ENCODE measurements at places on chromosomes 4 and X. TPM values are rescaled to one million over a fixed set of nuclear protein-coding genes. Genes with fewer than 3 reads are reported as not detected.

Gene SPIN4
- 10.7 TPM for total RNA-seq

Gene CPE
- not detected for total RNA-seq

Gene CSAG1
- not detected for total RNA-seq

Gene HAUS3
- total RNA-seq: 27.4 TPM

- H3K4me1 ChIP-seq: peaks cover 10% of the 10 kb centered on the region
- H3K27ac ChIP-seq: no peak overlapping the region
- no peak overlapping the region for H3K4me3 ChIP-seq
- H3K36me3 ChIP-seq: no peaks in the 10 kb centered on the region
Measured at GRCh38 chr4:94758700-94759399, 1.1 kb downstream of the BMPR1B start.

DNA sequence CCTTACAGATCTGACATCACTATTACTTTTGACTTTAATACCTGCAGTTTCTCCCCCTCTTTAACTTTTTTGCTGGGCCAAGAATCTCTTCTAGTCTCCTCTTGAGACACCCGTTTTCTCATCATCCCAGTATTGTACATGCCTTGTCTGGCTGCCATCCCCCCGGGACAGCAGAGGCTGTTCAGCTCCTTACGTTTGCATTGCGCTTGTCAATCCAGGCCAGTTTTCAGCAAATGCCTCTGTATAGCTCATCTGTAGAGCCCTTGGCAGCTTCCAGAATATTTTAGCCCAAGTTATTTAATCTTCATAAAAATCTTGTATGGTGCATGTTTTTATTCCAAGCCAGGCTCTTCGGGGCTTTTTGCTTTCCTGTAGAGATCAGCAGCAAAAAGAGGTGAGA, 22.3 kb upstream of the HOPX start:
- H3K27ac ChIP-seq: no peak overlapping the region
- no peaks in the 10 kb centered on the region for H3K36me3 ChIP-seq
- peaks cover 10% of the 10 kb centered on the region for H3K27me3 ChIP-seq
- no peak overlapping the region for H3K4me3 ChIP-seq
- no peaks in the 10 kb centered on the region for H3K4me1 ChIP-seq
- DNase-seq: no peak

DNA sequence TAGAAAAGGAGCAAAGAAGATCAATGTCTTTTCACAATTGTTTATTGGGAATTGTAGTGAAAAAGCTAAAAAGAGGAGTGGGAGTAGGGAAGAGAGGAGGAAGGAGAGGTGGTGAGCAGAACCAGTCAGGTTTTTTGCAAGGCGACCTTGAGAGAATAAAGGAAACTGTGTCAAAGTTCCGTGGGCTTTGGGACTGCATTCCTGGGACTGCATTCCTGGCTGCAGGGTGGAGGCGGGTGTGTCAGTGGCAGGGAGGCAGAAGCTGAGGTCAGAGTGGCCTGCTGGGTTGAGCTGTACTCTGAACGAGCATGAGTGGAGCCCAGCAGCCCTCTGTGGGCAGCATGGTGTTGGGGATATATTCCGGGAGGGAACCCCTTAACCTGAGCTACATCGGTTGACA, 66.8 kb upstream of the UCP1 start:
- peaks cover 14% of the 10 kb centered on the region for H3K27me3 ChIP-seq
- DNase-seq: no peak
- no peak overlapping the region for H3K4me3 ChIP-seq
- H3K27ac ChIP-seq: no peak overlapping the region
- H3K36me3 ChIP-seq: no peaks in the 10 kb centered on the region

DNA sequence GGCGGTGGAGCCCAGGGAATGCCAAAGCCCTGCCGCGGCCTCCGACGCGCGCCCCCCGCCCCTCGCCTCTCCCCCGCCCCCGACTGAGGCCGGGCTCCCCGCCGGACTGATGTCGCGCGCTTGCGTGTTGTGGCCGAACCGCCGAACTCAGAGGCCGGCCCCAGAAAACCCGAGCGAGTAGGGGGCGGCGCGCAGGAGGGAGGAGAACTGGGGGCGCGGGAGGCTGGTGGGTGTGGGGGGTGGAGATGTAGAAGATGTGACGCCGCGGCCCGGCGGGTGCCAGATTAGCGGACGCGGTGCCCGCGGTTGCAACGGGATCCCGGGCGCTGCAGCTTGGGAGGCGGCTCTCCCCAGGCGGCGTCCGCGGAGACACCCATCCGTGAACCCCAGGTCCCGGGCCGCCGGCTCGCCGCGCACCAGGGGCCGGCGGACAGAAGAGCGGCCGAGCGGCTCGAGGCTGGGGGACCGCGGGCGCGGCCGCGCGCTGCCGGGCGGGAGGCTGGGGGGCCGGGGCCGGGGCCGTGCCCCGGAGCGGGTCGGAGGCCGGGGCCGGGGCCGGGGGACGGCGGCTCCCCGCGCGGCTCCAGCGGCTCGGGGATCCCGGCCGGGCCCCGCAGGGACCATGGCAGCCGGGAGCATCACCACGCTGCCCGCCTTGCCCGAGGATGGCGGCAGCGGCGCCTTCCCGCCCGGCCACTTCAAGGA, at the start of gene FGF2:
Gene FGF2 (plus strand): TSS at position 279 of the 705 bp plus-strand sequence. CDS start 344 bp downstream, at position 623.
- peak; percentile 35 for DNase-seq
- peak within 1 kb of the TSS; percentile 69 for H3K4me3 ChIP-seq
- no peak within 1 kb of the TSS for H3K27ac ChIP-seq
- peaks cover 11% of the 10 kb centered on the region for H3K4me1 ChIP-seq

- H3K27ac ChIP-seq: no peak overlapping the region
- no peaks in the 10 kb centered on the region for H3K4me1 ChIP-seq
- DNase-seq: no peak
- no peaks in the 10 kb centered on the region for H3K36me3 ChIP-seq
- H3K4me3 ChIP-seq: no peak overlapping the region
- H3K27me3 ChIP-seq: no peaks in the 10 kb centered on the region
Measured at GRCh38 chr4:156766846-156767245, 204.8 kb downstream of the PDGFC start.

GRCh38 chr4:36237366-36238313, 6.7 kb downstream of the ARAP2 start:
- H3K4me1 ChIP-seq: peaks cover 67% of the 10 kb centered on the region
- no peaks in the 10 kb centered on the region for H3K27me3 ChIP-seq
- peaks cover 86% of the 10 kb centered on the region for H3K36me3 ChIP-seq

DNA sequence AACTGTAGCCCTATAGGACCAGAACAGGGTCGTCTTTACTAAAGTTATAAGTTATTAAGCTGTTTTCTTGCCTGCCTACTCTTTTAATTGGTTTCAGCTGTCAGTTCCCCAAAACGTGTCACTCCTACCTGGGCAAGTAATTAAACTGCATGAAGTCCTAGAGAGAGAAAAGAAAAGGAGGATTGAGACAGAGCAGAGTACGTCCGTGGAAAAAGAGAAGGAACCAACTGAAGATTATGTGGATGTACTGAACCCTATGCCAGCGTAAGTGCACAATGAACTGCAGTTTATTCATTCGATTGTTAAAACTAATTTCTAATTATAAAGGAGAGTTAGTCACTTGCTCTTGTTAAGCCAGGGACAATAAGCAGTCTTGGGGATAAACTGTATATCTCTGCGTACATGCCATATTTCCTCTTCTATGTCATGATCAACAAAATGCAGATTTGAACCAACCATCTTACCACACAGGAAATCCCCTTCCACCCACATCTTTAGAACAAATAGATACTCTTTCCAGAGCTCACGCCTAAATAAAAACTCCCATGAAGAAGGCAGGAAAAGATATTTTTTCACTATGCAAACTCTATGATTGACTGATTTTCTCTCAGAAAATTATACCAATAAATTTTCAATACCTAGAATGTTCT, 22.8 kb downstream of the STAP1 start:
- no peak for DNase-seq
- no peaks in the 10 kb centered on the region for H3K27me3 ChIP-seq
- peaks cover 44% of the 10 kb centered on the region for H3K36me3 ChIP-seq

GRCh38 chr4:78845472-78845871, 69.3 kb downstream of the BMP2K start:
- no peaks in the 10 kb centered on the region for H3K27me3 ChIP-seq
- no peak overlapping the region for H3K27ac ChIP-seq
- H3K36me3 ChIP-seq: peaks cover 3% of the 10 kb centered on the region
- H3K4me3 ChIP-seq: no peak overlapping the region

- no peak overlapping the region for H3K4me3 ChIP-seq
- DNase-seq: no peak
- no peaks in the 10 kb centered on the region for H3K27me3 ChIP-seq
- H3K4me1 ChIP-seq: no peaks in the 10 kb centered on the region
- H3K27ac ChIP-seq: no peak overlapping the region
Measured at GRCh38 chr4:54897590-54897989, 227.8 kb downstream of the KDR start.

- no peaks in the 10 kb centered on the region for H3K36me3 ChIP-seq
- no peak overlapping the region for H3K4me3 ChIP-seq
- DNase-seq: no peak
- no peaks in the 10 kb centered on the region for H3K4me1 ChIP-seq
Measured at GRCh38 chr4:12770351-12770750, 713.8 kb downstream of the RAB28 start.

GRCh38 chrX:10045327-10046000, 78.3 kb downstream of the CLDN34 start:
- H3K4me3 ChIP-seq: no peak overlapping the region
- no peaks in the 10 kb centered on the region for H3K36me3 ChIP-seq

DNA sequence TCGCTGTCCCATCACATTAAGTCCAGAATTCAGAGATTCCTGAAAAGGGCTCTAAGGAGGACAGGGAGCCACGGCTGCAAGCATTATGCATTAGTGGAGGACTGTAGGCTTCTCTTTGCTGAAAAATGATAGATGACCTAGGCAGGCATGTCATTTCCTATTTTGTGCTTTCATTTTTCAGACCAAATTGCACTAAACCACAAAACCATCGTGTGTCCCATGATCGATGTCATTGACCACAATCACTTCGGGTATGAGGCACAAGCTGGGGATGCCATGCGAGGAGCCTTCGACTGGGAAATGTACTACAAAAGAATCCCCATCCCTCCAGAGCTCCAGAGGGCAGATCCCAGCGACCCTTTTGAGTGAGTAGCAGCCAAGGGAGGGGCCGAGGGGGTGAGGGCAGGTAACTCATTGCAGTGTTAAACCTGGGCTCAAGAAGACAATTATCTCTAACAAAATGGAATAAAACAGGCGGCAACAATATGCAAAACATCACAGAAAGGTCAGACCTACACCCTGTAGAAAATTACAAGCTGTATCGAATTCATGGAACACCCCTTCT, 355.2 kb upstream of the GALNT7 start:
- DNase-seq: no peak
- H3K27me3 ChIP-seq: no peaks in the 10 kb centered on the region

DNA sequence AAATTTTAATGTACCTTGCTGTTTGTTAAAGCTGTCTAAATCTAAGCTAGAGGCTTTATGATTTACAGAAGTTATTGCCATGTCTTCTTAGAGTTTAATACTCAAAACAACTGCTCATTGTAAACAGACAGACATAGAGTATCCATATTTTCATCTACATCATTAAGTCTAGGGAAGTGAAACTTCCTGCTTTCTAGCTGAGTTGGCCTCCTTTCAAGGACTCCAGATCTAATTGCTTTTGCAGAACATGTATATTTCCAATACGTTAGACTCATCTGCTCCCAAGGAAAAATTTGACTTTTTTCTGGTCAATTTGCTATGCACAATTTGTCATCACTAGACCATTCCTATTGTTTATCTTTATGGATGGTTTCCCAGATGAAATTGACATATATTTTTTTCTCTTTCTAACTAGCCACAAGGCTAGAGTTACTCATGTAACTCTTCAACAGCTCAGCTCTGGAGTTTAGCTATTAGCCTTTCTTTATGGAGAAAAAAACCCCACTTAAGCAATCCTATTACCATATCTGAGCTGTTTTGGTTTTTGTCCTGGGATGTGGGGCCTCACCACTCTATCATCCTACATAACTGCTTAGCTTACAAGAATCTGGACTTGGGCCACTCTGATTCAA, 122.9 kb downstream of the PPA2 start:
- H3K4me3 ChIP-seq: no peak overlapping the region
- H3K27ac ChIP-seq: no peak overlapping the region
- no peaks in the 10 kb centered on the region for H3K27me3 ChIP-seq
- DNase-seq: no peak
- peaks cover 4% of the 10 kb centered on the region for H3K36me3 ChIP-seq

GRCh38 chr4:148007314-148007760, 275.4 kb downstream of the ARHGAP10 start:
- H3K4me1 ChIP-seq: peaks cover 21% of the 10 kb centered on the region
- no peaks in the 10 kb centered on the region for H3K27me3 ChIP-seq
- no peak overlapping the region for H3K4me3 ChIP-seq
- DNase-seq: no peak

GRCh38 chr4:76989391-76990061, 40.0 kb downstream of the SEPTIN11 start:
- peak; percentile 70 for DNase-seq
- H3K27me3 ChIP-seq: peaks cover 61% of the 10 kb centered on the region
- no peak overlapping the region for H3K27ac ChIP-seq

- no peak overlapping the region for H3K4me3 ChIP-seq
Measured at GRCh38 chrX:113370006-113370405, 529.4 kb upstream of the AMOT start.

DNA sequence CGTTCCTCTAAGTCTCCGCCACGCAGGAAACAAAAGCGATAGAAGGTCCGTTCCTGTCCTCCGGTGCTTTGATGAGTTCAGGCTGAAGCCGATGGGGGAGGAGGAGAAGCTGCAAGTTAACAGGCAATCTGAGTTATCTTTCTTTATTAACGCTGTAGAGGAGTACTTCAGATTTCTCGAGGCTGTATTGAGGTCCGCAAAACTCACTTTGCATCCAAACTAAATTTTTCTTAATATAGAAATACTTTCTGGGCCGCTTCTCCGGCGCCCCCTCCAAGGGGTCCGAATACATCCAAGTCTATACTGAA, 395 bp upstream of the SOWAHB start:
- no peak for DNase-seq
- H3K27me3 ChIP-seq: peaks cover 47% of the 10 kb centered on the region
- H3K27ac ChIP-seq: no peak overlapping the region
- peaks cover 11% of the 10 kb centered on the region for H3K4me1 ChIP-seq
- H3K4me3 ChIP-seq: peak overlapping the region; percentile 25
- no peaks in the 10 kb centered on the region for H3K36me3 ChIP-seq

GRCh38 chr4:112201915-112202505, 29.6 kb upstream of the AP1AR start:
- peaks cover 17% of the 10 kb centered on the region for H3K4me1 ChIP-seq
- no peak for DNase-seq
- no peaks in the 10 kb centered on the region for H3K27me3 ChIP-seq
- no peak overlapping the region for H3K4me3 ChIP-seq
- H3K36me3 ChIP-seq: no peaks in the 10 kb centered on the region

- H3K36me3 ChIP-seq: no peaks in the 10 kb centered on the region
- no peak overlapping the region for H3K4me3 ChIP-seq
- DNase-seq: no peak
Measured at GRCh38 chrX:8010105-8010504, 82.9 kb upstream of the PNPLA4 start.

Measured in activated CD4-positive, alpha-beta memory T cell treated with anti-CD3 and anti-CD28 coated beads, Interleukin-2, amount 10 ng/mL, durations not matched to agents 7 days and 5 days (primary cell).